CD8-positive, alpha-beta memory T cell (primary cell): ENCODE measurements at places on chromosomes 3 and 15. TPM values are rescaled to one million over a fixed set of nuclear protein-coding genes. Genes with fewer than 3 reads are reported as not detected.

GRCh38 chr3:123644358-123644757 is 59.5 kb upstream of the HACD2 start:
- DNase-seq = no peak

- DNase-seq = no peak
These were observed 229.2 kb downstream of the ZNF621 start for GRCh38 chr3:40753951-40754350.

DNA sequence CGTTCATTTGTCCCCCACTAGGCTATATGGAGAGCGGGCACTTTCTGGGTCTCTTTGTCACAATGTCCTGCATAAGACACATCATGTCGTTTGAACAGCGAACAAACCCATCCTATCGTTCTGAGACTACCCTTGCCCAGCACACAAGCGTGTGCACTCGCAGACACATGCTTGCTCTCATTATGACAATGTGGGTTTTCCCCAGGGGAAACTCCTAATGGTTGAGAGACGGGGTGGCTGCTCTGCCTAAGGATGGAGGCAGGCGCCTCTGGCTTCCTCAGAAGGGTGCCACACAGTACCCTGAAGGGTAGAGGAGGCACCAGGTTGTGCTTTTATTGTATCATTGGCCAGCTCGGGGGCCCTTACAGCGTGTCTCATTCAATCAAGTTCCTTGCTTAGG is 51.0 kb upstream of the MYZAP start:
- no peak for DNase-seq

GRCh38 chr3:25027650-25028049 is 400.4 kb upstream of the RARB start:
- no peak for DNase-seq

Gene LRRIQ4
- total RNA-seq = 0.20 TPM

DNA sequence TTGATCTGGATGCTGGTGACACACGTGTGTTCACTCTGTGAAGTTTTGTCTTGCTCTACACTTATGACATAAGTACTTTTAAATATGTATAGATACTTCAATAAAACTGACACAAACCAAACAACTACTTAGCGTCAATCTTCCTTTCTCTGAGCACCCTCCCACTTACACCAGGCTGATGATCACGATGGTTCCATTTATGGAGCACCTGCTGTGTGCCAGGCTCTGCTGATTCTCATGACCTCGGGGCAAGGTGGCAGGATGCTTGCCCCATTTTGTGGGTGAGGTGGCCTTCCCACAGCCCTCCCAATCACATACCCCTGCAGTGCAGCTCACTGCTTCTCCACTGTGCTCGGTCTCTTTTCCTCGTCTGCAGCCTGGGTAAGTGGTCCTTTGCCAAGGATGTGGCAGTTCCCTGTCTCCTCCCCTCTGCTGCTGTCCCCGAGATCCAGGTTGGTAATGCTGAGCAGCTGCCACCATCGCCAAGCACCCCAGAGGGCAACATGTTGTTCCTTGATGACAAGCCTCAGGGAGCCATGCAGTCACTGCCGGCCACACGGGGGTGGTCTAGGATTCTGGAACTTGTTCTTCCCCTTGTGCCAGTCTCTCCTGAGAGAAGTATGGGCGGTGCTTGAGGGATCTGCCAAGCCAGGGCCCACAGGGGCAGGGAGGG is 20.6 kb upstream of the ADCY5 start:
- DNase-seq = no peak

DNA sequence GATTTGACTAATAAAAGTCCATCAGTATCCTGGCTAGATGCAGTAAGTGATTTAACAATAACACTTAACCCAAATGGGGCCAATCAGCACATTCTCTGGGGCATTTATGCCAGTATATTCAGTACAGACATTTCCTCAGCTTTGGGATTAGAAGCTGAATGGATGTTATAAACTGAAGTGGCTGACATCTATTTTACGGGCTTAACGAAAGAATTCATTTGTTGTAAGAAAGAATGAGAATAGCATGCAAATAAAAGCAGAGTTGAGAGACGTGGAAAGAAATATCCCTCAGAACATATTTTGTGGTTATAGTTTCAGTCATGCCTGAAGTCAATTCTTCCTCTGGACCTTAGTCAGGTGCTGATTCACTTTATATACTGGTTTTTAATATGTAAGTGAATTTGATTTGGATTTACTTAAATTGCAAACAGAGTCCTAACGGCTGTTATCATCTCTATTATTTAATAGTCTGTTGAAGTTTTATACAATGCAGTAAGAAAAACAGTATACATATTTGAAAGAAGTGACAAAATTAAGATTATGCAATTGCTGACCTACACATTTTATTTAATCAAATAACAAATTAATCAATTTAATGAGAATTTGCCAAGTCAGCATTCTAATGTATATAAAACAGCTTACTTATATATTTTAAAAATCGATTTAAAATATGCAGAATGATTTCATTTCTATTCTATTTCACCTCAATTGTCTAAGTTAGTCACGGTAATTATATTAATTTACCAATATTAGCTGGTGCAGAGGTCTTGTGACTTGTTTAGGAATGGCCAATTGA is 513.9 kb upstream of the CADM2 start:
- no peak for DNase-seq

DNA sequence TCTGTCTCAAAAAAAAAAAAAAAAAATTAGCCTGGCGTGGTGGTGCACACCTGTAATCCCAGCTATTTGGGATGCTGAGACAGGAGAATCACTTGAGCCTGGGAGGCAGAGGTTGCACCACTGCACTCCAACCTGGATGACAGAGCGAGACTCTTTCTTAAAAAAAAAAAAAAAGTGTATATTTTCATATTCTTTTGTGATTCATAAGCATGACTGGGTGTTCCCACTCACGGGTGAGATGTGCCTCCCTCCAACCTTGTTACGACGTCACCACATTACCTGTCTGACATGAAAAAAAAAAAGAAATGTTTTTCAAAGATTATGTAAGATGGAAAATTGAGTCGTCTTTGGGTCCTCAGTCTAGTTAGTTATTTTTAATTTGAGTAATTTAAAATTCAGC is 56.8 kb downstream of the TMEM41A start:
- no peak for DNase-seq

Gene HIGD2B
- total RNA-seq = 0.33 TPM

DNA sequence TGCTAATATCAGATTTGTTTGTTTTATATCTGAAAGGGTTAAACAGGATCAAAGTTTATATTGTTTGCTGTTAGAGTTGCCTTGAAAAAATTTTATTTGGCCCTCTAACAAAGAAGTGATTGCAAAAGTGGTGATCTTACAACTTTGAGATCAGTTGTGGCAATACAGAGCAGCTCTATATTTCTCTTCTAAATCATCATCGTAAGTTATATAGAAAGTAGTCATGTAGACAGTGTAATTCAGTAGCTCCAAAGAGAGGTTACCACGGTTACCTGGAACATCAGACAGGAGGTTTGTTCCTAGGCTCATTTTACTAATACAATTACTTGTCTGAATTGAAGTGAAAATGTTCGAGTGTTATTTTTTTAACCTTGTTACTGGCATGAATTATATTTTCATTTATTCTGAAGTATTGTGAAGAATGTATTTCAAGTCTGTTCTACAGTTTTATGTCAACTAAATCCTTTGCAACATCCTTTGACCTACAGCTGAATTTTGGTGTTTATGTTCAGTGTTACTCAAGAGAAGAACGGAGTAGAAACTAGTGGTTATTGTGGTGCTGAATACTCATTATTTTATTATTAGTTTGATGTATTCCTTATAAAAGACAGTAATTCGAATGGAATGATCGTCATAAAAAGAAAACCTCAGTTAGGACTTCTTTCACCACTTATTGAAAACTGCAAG is 214.2 kb downstream of the NAALADL2 start:
- DNase-seq = no peak

DNA sequence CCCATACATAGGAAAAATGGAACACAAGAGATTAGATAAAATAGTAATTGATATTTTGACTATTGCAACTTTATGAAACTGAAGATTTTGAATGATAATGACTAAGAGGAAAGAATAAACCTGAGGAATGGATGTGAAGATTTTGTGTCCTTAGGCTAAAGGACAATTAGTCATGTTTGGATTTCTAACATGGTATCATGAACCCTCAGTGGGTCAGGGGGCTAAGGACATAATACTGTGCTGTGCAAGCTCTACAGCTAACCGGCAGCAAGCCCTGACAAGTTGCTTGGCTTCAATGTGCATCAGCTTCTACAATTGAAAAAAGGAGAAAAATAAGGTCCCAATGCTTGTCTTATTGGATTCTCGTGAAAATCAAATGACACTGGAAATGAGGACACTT is 491.0 kb downstream of the MECOM start:
- no peak for DNase-seq

GRCh38 chr3:79960594-79960993 is 192.8 kb upstream of the ROBO1 start:
- DNase-seq = no peak

- DNase-seq = no peak
These were observed 29.6 kb upstream of the BBX start for GRCh38 chr3:107493134-107493533.

Gene SERINC4
- total RNA-seq = 0.20 TPM

DNA sequence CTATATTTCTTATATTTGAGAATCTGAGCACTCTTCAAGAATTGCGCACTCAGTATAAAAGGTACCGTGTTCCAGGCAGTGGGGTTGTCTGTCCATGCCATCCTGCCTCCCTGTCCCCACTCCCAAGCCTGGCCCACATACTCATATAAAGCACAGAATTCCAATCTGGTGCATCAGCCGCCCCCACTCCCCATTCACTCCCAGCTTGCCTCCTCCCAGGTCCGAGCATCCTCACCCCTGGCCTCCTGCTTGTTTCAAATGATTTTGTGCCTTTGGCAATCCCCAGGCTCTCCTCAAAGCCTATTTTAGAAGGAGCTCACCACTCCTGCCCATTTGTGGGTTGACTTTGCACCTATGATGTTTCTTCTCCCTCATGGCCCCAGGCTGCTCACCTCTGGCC is 22.2 kb upstream of the IGF1R start:
- DNase-seq = no peak

Gene DALRD3
- total RNA-seq = 31.7 TPM

Gene ANKRD63
- not detected for total RNA-seq

DNA sequence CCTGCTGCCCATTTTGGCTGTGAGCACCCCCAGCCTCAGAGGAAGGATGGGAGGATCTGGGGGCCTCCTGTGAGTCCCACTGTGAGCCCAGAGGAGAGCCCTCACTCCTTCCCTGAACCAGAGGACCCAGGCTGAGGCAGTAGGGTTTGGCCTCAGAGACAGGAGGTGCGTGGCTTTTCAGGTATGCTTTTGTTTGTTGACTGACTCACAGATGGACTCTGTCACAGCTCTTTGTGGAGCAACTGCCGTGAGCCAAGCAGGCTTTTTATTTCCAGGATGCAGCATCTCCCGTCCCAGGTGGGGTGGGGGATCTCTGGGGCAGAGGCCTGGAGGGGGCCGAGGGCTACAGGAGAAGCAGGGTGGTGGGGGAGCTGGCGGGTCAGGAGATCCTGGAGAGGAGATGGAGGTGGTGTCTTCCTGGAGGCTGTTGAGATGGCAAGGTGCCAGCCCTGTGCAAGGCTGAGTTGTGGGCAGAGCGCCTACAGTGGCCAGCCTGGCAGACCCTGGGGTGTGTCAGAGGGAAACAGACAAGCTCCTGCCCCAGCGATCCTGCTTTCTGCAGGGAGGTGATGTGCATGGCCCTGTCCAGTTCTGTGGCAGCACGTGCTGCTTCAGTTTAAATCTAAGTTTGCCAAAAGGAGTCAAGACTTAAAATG is 24.0 kb downstream of the PLXNA1 start:
- DNase-seq = no peak

DNA sequence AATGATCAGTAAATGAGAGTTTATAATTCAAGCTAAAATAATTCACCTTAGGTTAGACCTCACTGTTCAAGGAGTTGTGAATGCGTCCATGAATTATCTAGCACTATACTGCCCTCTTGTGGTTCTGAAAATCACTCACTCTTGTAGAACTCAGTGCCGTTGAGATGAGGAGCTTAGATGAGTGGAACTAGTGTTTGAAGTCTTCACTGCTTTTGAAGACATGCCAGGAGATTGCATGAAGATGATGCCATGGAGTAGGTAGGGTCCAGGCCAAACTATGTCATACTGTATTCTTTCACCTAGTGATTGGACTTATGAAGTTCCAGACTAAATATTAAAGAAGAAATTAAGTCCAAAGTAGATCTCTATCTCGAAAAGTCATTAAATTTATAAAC is 28.8 kb downstream of the LYSMD4 start:
- no peak for DNase-seq

DNA sequence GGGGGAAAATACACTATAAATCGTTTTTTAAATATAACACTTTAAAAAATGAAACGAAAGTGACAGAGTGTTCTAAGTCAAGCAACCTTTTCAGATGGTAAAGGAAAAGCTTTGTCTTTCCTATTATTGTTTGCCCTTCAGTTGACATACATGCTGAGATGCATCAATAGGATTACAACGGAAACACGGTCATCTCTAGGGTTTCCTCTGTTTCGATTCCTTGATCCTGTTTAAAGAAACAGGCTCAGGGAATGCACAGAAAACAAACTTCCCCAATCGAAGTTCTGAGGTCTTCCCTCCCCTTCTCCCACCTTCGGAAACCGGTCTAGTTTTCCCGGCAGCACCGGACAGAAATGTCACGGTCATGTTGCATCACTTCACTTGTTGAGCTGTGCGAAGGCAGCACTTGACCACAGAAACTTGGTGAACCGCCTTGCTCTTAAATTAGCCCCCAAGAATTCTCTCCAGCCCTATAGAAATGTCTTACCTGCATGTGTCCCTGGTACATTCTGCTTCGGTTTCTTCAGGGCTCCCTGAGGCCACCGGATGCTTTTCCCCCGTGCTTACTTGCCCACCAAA is 556 bp downstream of the PEX5L start:
- no peak for DNase-seq

Gene SOX14
- not detected for total RNA-seq

- DNase-seq = no peak
These were observed 32.3 kb downstream of the NOX5 start for GRCh38 chr15:69046781-69047180.

DNA sequence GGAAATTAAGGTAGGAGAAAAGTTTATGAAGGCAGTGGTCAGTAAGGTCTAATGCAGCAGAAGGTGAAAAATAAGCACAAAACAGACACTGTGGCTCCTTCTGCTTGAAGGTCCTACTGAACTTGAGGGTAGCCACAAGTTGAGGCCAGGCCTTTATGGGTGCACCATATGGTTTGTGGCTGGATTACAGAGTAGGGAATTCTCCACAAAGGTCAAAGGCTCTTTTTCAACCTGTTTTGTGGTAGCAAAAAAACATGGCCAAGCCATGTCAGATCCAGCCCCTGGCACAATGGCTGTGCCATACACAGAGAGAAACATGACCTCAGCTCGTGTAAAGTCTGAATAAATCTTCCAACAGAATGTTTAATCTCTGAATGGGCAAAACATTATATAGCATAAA is 214.0 kb downstream of the SATB1 start:
- DNase-seq = no peak

DNA sequence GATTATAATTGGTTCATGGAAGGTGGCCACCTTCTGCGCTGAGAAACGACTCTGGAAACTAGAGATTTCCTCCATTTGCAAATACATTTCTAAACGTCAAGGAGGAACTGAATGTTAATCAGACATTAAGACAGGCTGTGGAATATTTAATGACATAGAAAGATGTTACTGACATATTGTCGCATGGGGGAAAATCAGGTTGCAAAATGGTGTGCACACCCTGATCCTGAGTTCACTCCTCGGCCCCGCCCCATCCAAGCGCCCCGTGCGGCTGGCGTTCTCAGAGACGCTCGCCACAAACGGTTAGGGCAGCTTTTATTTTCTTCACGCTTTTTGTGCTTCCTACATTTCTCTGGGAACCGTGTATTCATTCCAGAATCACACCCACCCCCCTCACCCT is 10.7 kb downstream of the H1-8 start:
- DNase-seq = no peak

Gene CCR3
- total RNA-seq = not detected

Gene GLCE
- 5.7 TPM for total RNA-seq

Gene TMEM207
- not detected for total RNA-seq

- no peak for DNase-seq
These were observed 92.7 kb upstream of the CFAP20DC start for GRCh38 chr3:59142556-59142955.
